ENCODE measurements at places on chromosomes 6 and 20.

DNA sequence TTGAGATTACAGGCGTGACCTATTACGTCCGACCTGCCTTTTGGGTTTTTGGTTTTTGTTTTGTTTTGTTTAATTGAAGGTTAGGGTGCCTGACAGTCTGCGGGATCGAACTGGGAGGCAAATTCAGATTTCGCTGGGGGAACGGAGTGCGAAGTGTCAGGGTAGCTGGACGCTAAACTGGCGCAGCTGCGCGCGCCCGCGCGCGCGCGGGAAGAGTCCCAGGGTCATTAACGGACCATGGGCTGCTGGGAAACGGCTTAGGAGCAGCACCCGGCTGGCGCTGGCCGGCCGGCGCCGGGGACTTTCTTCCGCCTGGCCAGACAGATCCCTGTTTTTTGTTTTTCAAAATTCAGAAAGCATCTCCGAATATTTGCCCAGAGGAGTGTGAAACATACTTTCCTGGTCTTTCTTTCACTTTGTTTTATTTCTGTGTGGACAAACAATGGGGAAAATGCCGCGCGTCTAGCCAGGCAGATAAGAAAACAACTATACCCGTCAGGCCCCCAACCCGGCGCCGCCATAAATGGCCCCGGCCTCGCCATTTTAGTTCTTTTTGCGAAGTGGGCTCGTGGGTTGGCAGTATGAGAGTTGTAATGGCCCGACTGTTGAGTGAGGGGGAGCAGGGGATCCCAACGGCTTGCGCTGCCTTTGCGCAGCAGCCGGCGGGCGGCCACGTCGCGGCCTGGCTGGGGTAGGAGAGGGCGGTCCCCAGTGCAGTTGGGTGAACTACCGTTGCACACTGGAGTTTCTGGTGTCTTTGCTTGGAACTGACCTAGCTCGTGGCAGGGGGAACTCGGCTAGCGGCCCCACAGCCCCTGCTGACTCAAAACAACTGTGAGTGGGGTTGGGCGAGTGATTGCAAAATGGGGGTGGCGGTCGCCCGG, 7.1 kb downstream of the HSPA1B start:
- peak; percentile 84 for DNase-seq

DNA sequence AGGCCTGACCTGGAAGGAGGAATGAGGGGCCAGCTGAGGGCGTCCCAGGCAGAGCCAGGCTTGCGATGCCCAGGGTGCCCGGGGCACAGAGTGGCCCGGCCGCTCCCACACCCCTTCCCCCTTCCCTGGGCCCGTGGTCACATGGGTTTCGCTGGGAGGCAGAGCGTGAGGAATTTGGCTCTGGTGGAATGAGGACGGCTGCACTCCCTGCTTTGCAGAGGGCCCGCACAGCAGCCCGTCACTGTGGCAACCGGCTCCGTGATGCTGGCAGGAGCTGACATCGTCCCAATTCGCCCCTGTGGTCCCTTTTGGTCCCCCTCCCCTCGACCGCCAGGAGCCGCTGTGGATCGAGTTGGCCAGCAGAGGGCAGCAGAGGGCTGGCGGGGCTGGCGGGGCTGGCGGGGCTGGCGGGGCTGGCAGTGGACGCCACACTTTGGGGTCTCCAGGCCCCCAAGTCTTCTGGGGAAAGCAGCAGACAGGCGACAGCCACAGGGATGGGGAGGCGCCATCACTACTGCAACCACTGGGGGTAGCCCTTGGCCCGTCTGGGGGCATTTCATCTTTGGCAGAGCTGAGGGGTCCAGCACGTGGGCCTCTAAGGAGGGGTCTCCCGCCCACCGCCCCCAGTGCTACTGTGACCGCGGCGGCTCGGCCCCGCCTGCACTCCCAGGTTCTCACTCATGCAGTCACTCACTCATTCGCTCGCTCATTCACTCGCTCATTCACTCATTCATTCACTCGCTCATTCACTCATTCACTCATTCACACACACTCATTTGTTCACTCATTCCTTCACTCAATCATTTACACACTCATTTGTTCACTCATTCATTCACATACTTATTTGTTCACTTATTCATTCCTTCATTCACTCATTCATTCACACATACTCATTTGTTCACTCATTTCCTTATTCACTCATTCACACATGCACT, 49.7 kb upstream of the BHLHE23 start:
- peak; percentile 20 for DNase-seq

DNA sequence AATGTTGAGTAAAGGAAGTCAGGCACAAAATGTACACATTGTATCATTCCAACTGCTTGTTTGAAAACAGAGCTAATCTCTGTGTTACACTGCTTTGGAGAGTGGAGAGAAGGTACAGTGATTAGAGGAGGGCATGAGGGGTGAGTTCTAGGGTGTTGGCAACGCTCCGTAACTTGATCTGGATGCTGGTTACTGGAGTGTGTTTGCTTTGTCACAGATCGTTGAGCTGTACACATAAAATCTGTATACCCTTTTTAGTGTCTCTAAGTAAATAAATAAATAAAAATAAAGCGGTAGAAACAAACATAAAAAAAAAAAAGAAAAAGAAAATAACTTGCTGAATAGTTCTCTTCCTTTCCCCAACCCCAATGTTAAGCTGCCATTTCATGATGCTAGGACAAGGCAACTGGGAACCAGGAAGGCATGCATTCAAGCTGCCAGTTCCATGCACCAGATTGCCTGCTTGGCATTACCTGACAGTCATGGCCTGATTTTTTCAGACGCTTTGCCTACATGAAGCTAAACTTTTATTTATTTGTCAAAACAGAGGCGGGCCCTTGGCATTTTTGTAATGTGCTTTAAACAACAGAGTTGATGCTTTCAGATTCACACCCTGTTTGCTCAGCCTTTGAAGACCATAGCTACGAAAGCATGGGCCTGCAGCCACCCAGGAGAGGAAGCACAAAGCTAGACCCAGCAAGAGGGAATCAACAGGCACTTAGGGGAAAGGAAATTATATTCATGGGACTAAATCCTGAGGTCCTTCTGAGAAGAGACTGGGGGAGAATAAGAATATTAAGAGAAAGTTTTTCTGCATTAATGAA, 21.2 kb downstream of the TNFRSF21 start:
- DNase-seq, result no peak

DNA sequence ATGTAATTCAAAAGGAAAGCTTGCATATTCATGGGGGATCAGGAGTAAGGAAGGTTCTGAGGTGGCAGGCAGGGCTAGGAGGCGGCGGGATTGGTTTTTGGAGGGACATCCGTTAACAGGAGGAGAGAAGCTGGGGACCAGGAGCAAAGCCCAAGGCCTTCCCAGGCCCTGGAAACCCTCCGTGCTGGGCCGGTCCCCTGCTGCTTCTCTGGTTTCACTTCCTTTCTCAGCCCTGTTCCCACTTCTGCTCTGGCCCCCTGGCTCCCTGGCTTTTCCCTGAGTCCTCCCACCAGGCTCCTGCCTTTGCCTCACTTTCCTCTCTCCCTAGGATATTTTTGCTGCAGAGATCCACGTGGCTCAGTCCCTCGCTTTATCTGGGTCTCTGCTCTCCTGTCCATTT, 26.4 kb upstream of the SALL4 start:
- no peak for DNase-seq

Data from body of pancreas (tissue), 4 donors.